ENCODE measurements at places on chromosomes 13 and 19. TPM values are rescaled to one million over a fixed set of nuclear protein-coding genes. Genes with fewer than 3 reads are reported as not detected.

The OR7A5 gene
- total RNA-seq = not detected

The ELF1 gene
- total RNA-seq = 29.1 TPM

The ZNF587 gene
- total RNA-seq = 43.2 TPM

The HRC gene
- total RNA-seq = not detected

The SUPT5H gene
- 160 TPM for total RNA-seq

The LRRC63 gene
- 0.82 TPM for total RNA-seq

All from A673 (cell line).